ENCODE measurements at places on chromosomes 6 and 20.
A peak's percentile ranks its signal among the peaks of the same experiment; 100 is the strongest.

DNA sequence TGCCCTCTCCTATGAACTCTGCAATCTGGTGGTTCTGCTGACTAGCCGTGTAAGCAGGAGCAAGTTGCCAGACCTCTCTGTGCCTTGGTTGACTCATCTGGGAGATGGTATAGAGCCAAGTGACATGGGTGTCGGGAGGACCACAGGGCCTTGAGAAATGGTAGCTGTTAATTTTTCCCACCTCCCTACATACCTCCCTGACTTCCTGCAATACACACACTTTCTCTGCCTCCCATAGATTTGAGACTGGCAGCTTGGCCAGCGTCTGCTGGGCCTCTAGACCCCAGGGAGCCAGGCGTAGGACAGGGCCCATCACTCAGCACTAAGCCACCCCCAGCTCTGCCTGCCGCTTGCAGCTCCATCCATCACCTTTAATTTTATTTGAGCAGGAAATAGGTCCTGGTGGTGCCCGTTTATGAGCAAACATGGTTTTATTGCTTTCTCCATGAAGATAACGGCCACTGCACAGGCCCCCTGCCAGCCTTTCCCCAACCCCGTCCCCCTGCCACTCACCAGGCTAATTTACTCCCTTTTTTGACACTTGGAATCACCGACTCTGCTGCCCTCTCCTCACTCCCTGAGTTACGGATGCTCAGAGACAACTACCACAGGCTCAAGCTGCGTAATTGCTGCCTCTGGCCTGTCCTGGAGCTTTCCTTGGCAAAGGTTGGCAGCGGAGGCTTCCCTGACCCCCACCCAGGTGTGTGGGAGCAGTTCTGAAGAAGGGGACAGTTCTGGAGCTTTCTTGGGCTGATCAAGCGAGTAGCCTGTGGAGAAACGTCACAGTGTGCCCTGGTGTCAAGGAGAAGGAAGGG lies 11.1 kb downstream of the GLP1R start:
- no peak for DNase-seq

DNA sequence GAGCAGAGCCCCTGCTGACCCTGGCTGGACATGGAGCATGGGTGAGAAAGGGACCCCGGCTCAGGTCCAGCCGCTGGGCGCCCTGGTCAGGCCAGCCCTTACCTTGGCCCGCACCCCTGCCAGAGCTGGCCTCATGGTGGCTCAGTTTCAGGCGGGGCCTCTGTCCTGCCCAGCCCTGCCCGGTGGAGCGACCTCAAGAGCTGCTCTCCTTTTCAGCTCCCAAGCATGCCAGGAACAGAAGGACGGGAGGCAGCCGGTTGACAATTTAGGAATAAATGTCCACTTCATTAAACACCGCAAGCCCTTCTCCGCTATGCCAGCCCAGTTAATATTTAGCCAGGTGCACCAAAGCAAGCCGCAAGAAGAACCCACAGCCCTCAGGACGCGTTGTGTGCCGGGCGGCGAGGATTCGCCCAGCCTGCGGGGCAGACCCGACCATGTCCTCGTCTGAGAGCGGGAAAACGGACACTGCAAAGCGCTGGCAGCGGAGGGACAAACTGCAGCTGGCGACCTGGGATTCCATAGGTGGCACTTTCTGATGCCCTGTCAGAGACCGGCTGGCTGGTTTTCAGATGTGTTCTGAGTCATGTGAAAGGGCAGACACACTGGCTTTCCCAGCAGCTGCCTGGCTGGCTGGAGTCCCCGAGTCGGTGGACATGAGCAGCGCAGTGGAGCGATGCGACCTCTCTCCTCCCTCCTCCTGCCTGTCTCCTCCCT lies 221.9 kb downstream of the TTLL2 start:
- DNase-seq, result no peak

DNA sequence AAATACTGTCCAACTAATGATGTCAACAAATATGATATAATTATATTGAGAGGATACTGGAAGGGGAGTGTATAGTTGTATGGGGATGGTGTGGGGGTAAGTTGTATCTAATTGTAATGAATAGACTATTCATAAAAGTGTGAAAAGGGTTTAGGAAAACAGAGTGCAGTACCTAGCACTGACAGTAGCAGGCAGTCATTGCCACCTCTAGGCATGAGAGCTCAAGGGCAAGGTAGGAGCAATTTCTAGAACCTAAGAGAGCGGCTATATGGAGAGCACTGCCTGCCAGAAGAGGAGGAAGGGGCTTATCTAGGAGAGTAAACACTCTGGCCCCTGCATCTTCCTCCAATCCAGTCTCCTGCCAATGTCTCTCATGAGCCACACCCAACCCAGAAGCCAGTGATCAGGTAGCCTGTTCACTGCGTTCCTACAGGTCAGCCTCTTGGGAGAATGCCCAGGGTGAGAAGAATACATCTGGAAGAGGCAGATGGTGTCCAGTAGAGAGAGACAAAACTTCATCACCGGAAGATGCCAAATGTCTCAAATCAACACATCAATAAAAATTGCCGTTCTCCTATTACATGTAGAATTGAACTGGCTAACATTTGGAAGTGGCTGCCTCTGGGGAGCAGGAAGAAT lies 200.0 kb downstream of the LY86 start:
- DNase-seq, result peak; percentile 53

DNA sequence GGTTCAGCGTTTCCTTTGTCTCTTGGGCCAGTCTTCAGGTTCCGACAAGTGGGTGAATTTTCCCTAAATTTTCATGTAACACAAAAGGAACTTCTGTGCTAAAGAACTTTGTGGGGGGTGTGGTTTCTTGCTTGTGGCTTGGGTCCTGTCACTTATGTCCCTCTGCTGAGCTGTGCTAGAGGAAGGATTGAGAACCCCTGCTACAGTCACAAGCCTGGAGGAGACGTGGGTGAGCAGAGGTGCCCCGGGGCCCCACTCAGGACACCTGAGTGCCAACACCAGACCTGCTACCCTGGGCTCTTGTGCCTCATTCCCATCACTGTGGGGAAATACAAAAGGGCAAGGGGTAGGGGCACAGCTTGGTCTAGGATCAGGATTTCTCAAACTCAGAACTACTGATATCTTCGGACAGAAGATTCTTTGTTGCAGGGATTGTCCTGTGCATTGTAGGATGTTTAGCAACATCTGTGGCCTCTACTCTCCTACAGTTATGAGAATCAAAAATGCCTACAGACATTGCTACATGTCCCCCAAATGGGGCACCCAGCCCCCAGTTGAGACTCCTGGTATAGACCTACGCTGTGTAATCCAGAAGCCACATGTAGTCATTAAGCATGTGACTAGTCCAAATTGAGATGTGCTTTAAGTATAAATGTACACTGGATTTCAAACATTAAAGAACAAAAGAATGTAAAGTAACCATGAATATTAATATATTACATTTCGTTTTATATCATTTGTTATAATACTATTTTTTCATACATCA lies 128.7 kb downstream of the LY86 start:
- DNase-seq, result no peak

- DNase-seq, result peak; percentile 36
Observed at GRCh38 chr20:37081717-37082289, 14.0 kb downstream of the RBL1 start.

GRCh38 chr6:39428816-39429215 lies 106.3 kb upstream of the KCNK16 start:
- DNase-seq, result no peak

DNA sequence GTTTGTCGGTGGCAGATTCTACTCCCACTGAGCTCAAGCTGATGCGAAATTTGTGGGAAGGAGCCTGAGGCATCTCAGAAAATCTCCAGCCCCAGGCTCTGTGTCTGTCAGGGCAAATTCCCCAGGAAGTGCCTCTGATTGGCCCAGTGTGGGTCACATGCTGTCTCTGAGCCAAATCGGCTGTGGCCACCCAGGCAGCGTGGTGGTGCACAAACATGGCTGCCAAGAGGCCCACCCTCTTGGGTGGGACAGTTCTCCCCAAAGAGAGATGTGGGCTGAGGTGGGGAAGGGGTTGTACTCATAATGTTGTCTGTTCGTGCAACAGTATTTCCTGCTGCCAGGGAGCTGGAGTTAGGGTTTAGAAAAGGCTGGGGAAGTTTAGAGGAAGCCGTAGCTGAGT lies 130.6 kb downstream of the BMP7 start:
- no peak for DNase-seq

GRCh38 chr6:16618962-16619361 lies 142.3 kb downstream of the ATXN1 start:
- DNase-seq, result no peak

GRCh38 chr6:111503660-111504059 lies 20.6 kb upstream of the REV3L start:
- DNase-seq, result no peak

DNA sequence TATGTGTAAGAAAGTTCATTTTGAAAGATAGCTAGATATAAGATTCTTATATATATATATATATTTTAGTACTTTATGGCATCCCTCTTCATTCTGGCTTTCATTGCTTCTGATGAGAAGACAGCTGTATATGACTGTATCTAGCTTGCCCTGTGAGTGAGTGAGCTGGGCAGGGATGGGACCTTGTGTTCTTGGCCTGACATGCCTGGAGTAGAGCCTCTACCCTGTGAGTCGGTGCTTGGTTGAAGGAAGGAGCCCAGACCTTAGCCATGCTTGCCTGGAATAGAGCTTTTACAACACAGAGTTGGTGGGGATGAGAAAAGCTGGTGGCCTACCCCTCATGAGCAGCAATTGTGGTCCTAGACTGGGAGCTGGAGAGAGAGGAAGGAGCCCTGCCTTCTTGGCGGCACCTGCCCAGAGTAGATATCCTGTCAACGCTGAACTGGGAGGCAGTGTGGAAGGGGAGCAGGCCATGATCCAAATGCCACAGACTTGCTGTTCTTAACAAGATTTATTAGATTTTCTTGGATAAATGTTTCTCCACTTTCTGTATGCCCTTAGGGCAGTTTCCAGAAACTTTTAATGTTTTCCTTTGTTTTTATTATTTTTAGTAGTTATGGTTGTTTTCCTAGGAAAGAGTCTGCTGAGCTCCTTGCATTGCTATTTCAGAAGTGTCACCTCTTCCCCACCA lies 31.6 kb downstream of the FIG4 start:
- DNase-seq, result no peak

GRCh38 chr6:65979120-65979519 lies 272.1 kb upstream of the EYS start:
- DNase-seq, result no peak

- DNase-seq, result no peak
Observed at GRCh38 chr20:52847731-52848359, 124.3 kb upstream of the TSHZ2 start.

GRCh38 chr6:155402656-155403304 lies 52.9 kb downstream of the NOX3 start:
- DNase-seq, result no peak

- no peak for DNase-seq
Observed at GRCh38 chr6:15522856-15523529, 139.8 kb downstream of the DTNBP1 start.

GRCh38 chr6:83472767-83473166 lies 39.6 kb upstream of the PRSS35 start:
- no peak for DNase-seq

GRCh38 chr6:33820784-33821520 lies 17.1 kb upstream of the MLN start:
- DNase-seq, result no peak

- DNase-seq, result no peak
Observed at GRCh38 chr6:39521958-39522357, 199.5 kb upstream of the KCNK16 start.

DNA sequence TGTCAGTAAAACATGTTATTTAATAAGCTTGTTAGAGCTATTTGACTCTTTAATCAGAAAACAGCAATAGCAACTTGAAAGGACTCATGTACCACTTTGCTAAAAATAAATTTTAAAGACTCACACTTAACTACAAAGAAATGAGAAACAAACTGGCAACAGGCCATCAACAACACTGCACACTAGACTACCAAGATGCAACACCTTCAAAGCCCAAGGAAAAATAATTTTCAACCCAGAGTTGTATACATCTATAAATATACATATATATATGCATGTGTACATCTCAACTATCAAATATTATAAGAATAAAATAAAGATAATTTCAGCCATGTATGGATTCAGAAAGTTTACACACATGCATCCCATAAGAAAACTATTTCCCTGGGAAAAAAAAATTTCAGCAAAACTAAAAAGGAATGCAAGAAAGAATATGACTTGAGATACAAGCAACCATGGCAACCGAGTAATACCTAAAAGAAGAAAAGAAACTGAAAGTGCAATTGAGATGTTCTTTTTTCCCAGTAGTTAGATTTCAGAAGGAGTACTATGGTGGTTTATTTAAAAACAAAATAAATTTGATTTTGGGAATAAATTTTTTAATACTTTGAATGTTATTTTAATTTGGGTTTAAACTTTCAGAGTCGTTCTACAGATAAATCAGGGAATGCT lies 303.8 kb downstream of the UBE3D start:
- DNase-seq, result no peak

DNA sequence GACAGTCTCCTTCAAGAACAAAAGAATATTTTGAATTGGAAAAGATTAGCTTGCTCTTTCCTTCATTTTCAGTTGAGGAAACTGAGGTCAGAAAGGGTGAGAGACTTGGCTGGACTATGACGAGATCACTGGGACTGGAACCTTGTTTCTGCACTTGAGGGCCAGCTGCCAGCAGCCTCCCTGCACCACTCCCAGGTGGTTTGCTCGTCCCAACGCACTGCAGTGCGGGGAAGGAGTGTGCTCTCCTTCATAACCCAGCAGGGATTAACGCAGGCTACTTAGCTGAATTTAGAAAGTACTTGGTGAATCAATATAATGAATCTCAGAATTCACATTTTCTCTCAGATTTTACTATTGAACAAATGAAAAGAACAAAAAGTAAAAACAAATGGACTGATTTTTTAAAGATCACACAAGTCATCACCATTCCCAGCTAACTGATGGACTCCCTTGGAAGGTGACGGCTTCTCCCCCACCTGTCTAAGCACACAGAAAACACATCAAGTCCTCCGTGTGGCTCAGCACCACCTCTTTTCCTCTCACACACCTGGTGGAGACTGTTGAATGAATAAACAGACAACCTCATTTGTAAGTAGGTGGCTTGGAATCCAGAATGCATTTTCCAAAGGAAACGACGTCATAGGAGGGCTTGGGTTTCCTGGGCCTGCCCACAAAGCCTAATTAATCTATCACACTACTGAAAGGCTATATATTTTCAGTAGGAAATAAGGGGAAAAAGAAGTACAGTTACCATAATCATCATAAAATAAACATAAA lies 121.0 kb downstream of the QRSL1 start:
- no peak for DNase-seq

DNA sequence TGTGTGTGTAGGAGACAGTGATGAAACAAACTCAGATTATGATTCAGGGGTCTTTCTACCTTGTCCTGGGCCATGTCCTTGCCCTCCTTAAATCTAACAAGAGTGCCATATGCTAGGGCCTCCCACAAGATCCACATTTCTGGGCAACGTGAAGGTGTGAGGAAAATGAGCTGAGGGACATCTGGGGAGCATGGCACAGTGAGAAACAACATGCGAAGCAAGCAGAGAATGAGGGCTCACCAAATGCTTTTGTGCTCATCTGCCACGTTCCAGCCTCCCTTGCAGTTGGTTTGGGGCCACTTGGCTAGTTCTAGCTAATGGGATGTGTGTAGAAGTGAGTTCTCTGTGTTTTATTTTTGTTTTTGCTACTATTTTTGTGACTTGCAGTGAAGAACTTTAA lies 21.4 kb upstream of the RNF182 start:
- DNase-seq, result no peak
